ENCODE measurements at places on chromosomes 3 and 15. TPM values are rescaled to one million over a fixed set of nuclear protein-coding genes. Genes with fewer than 3 reads are reported as not detected.

ARHGEF26 gene
- 5.2 TPM for total RNA-seq

UBE3A gene
- 83.8 TPM for total RNA-seq

SCG3 gene
- not detected for total RNA-seq

KCNH8 gene
- not detected for total RNA-seq

LMAN1L gene
- total RNA-seq: not detected

CTXN2 gene
- total RNA-seq: not detected

SPTSSB gene
- total RNA-seq: 0.11 TPM

All from articular chondrocyte of knee joint (primary cell).